Amniotic stem cell (primary cell): ENCODE measurements at places on chromosomes 5 and 9.

DNA sequence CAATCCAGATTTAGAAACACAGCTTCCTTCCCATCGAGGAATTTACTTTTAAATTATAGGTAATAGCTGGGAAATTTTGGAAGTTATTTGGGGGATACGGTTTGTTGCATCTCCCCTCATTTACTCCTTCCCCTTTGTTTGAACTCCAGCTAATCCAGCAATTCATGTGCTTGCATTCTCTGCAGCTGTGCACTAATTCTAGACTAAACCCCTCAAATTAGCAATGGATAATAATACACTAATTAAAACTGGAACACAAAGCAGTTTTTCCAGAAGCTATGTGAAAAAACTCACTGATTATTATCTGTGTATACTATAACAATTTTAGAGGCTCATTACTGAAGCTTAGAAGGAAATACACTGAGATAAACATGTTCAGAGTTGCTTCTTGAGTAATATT lies 751.2 kb upstream of the ZNF608 start:
- no peak for DNase-seq

DNA sequence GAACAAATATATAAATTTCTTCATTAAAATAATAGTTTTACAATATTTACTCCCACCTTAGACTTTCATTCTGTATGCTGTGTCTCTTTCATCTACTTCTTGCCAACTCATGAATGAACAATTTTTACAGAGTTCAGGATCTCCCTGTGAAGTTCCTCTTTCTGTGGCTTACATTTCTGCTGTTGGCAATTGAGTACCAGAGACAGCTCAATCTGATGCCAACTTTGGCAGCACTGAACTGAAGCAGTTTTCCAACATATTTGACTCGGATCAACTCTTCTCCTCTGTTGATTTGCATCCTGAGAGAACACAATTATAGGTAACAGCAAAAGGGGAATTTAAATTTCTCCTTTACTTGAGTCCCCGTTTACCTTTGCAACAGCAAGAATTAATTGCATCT lies 1262.2 kb downstream of the EFNA5 start:
- no peak for DNase-seq

GRCh38 chr5:8905021-8905420 lies 640.9 kb downstream of the SEMA5A start:
- peak; percentile 44 for DNase-seq

- no peak for DNase-seq
Measured at GRCh38 chr5:76610196-76610595, 13.0 kb downstream of the F2RL2 start.

GRCh38 chr5:149325894-149326293 lies 19.4 kb upstream of the GRPEL2 start:
- DNase-seq, result no peak

GRCh38 chr5:71645030-71645429 lies 57.9 kb downstream of the MCCC2 start:
- no peak for DNase-seq

- no peak for DNase-seq
Measured at GRCh38 chr5:43073597-43074546, 33.8 kb upstream of the ANXA2R start.

DNA sequence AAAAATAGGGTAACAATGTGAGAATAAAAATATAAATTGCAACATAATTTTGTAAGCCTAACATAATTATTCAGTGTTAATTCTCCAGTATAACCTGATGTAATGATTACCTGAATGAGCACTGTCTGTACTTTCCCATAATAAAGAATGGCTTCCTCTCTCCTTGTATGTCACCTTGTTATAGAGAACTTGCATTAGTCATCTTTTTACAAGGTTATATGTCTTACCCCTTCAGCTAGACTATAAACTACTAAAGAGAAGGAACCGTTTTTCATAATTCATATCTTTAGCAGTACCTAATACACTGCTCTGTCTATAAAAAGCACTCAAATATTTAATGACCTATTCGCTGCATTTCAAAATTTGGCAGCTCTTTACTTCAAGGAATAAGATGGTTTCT lies 19.8 kb downstream of the STRBP start:
- DNase-seq, result no peak

DNA sequence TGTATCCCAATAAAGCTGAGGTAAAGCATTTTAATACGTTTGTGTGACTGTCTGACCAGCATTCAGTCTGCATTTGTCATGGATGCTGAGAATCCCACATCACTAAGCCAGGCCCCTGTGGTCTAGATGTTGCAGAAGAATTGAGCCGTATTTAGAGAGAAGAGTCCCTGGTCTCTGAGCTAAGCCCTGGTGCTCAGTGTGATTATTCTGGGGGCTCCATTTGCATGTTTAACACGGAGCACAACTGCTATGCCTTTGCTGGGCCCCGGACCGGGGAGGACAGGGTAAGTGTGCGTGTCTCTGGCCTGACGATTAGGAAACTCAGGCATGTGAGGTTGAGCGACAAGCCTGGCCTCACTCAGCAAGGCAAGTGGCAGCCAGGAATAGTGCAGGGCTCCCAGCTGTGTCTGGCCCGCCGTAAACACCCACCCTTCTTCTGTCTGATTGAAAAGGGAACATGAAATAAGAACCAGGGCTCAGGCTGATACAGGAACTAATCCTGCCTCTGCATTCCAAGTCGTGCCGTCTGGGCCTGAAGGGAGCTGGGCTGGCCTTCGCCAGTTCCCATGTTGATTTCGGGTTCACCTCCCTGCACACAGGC lies 22.3 kb downstream of the FAM78A start:
- no peak for DNase-seq

DNA sequence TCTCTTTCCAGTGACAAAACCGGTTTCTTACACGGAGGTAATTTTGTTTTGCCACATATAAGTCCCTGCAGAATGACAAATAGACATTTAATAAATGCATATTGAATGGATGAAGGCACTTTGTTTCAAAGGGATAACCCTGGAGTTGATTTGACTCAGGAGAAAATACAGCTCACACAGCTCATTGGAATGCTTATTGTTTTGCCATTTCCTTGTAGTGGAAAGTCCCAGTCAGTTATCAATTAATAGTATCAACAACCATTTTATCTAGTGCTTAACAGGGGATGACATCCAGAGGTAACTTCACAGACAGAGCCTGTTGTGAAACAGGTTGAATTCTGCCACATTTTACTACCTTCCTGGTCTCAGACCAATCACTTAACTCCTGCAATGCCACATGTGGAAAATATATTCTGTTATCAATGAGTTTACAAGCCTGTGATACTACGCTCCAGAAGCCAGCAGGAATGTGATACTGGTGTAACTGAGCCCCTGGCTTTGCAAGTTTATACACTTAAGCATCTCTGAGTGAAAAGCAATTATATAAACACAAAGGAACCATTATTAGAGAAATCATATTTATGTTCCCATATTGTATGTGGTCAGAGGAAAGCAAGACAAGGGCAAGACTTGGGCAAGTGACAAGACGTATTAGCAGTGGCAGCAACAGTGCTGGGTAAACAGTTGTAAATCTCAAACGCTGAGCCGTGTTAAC lies 123.1 kb upstream of the ANKRD55 start:
- no peak for DNase-seq

GRCh38 chr5:17748941-17749340 lies 114.7 kb downstream of the TAF11L14 start:
- DNase-seq, result no peak

- no peak for DNase-seq
Measured at GRCh38 chr5:168790002-168790635, 211.0 kb upstream of the PANK3 start.

DNA sequence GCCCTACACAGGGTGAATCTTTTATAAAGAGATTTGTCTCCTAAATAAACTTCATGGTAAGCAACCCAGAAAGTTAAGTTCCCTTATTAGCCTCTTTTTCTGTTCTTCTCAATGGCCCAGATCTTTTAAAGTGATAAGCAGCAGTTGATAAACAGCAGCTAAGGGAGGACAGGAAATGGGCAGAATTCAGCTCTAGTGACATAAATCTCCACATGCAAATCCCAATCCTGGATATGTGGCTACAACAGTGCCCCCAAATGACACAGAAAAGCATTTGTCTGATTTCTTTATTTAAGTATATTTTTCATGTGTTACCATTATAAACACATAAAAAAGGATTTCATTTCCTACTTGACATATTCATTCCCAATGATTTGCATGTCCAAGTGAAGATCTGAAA lies 199.0 kb downstream of the DTWD2 start:
- DNase-seq, result no peak

DNA sequence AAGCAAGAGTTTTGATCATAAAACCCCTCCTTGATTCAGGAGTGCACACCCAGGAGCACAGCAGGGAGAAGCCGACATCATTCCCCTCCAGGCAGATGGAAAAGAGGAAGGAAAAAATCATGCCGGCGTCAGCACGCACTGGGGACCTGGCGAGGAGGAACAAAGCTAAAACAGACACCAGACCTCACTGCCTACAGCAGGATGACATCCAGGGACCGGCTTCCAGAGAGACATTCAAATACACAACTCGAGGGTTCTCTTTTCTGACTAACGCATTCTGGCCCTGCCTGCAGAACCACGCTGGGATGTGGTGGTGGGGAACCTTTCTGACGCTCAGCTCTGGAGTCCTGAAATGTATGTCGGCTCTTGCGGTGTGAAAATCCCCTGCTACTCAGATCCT lies 2.7 kb downstream of the UBAC1 start:
- DNase-seq, result no peak

DNA sequence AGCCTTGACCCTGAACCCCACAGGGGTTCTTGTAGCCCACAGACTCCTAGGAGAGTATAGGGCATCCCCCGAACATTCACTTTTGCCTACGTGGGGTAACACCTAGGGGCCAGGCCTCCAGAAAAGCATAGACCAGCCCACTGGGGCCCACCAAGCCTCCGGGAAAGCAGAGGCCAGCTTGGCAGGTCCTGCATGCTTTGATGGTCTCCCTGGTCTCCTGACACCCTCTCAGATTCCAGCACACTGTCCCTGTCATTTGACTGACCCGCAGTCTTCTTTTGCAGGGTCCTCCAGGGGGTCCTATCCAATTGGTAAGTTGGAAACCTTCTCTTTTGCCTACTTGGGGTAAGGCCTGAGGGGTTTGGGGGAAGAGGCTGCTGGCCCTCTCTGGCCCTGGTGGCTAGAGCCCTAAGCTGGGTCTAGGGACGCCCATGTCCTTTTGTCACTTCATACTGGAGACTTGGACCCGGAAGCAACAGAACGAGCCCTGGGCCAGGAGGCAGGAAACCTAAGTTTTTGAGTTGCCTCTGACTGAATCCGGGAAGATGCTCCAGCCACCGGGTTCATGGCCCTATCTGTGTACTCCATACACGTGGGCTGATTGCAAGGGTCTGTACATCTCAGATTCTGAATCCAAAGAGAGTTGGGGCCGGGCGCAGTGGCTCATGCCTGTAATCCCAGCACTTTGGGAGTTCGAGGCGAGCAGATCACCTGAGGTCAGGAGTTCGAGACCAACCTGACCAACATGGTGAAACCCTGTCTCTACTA lies 20.9 kb upstream of the ORM1 start:
- DNase-seq, result no peak

GRCh38 chr5:123266365-123266764 lies 156.8 kb downstream of the CEP120 start:
- no peak for DNase-seq

DNA sequence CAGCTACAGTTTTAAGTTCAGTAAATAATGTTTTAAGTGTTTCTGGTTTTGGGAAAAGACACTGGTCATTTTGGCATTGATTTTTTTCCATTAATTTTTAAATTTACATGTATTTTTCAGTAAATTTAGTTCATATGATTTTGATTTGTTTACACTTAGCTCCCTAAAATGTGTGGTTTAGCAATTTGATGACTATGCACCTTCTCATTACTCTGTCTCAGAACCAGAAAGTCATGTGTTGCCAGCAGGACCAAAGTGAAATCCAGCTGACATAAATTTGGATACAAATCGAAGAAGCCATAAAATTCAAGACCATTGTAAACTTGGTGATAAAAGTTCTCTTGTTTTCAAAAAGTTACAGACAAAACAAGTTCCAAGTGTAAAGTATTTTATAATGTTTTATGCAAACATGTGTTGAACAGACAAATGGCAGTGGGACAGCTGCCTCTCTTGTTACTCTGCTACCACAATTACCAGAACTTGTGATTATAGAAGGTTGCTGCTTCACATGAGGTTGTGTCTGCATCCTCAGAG lies 354.8 kb downstream of the NR2F1-AS1 start:
- no peak for DNase-seq
